Activated CD4-positive, alpha-beta memory T cell treated with anti-CD3 and anti-CD28 coated beads for 36 hours (primary cell): ENCODE measurements at places on chromosomes 11 and 22.

DNA sequence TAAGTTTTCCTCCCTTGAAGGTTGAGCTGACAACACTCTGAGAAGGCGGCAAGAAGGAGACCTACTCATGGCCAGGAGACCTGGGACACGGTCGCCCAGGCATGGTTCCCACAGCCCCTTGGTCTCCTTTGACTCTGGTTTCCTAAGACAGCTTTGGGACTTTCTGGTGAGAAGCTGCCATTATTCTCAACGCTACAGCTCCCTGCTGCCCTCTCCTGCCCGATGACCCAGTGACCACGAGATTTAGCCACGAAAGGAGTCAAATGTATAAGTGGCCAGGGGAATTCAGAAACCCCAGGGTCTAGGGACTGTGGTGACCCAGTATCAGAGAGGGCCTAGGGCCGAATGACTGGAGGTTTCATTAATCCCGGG is 699 bp upstream of the SDF2L1 start:
- peak; percentile 33 for DNase-seq

DNA sequence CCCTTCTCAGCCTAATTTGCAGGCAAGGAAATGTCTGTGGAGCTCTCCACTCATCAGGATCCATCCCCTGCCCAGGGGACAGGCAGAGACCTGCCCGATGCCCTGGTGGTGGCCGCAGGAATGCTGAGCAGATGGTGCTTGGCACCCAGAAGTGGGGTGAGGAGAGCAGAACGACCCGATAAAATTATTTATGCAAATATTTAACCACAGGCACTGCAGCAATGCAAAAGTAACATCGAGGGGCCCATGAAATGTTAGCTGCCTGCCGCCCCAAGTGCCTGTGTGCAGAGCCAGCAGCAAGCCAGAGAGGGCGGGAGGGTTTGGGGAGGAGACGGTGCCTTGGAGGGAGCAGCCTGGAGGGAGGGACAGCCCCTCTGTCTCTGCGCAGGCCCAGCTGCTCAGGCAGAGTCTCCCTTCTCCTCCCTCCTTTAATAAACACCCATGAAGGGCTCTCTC is 205.5 kb downstream of the CTTN start:
- DNase-seq, result no peak

GRCh38 chr11:62933285-62933684 is 12.1 kb upstream of the CHRM1 start:
- DNase-seq, result no peak

DNA sequence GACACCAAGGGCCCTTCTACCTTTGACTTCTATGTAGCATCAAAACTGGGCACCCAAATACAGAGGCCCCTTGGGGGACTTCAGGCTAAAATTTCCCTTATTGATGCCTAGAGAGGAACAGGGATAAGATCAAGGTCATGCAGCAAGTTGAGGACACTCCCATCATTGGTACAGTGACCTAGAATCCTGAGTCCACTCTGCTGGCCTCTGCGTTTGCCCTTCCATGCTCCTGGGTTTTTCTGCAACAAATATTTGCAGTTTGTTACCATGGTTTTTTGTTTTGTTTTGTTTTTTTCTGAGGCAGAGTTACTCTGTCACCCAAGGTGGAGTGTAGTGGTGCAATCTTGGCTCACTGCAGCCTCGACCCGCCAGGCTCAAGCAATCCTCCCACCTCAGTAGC is 64.2 kb downstream of the THAP12 start:
- no peak for DNase-seq
